ENCODE measurements at places on chromosomes 2 and 18.

GRCh38 chr2:132780651-132781050, 110.6 kb upstream of the LYPD1 start:
- no peak for DNase-seq

- no peak for DNase-seq
These were observed at the start of gene VWA3B for GRCh38 chr2:98086491-98087446. TSS of gene VWA3B (plus strand) at chr2:98087167. CDS start at chr2:98093093, 5,926 bp downstream.

DNA sequence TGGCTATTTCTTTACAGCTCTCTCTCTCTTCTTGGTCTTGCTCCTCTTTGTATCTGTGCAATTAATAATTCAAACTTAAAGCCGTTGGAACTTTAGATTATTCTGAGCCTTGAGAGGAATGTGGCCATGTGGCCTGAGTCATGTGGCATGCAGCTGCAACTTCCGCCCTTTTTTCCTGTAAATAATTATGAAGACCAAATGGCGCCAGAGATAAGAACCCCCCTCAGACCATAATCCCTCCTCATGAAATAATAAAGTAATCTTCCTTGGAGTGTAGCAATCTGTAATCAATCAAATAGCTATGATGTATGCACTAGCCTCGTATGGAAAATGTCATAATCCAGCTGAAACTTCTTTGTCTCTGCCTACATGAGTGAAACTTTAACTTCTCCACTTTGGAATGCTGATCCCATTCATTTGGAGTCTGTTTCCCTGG, 13.5 kb upstream of the TWSG1 start:
- DNase-seq = no peak

- DNase-seq = no peak
These were observed 176.9 kb downstream of the PARD3B start for GRCh38 chr2:204722207-204722606.

GRCh38 chr2:37692711-37693110, 21.3 kb upstream of the CDC42EP3 start:
- DNase-seq = no peak
